NCI-H1105 (cell line): ENCODE measurements at places on chromosomes 11 and 22.

DNA sequence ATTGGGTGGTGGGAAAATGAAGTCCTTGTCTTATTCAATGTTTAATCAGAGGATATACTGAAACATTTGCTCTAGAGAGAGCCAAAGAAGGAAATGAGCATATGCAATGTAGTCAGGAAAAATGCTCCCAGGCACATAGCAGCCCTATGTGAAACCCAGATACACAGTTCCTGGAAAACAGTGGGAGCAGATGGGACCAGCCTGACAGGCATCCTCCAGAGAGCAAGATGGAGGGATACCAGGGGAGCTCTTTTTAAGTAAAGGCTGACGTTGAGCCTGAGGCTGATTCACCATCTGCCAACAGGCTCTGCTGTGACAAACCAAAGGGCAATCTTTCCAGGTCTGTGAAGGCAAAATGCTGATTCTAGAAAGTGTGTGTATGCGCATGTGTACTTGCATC lies 559.4 kb upstream of the KIRREL3 start:
- no peak for DNase-seq

- no peak for DNase-seq
Measured at GRCh38 chr11:117612177-117612576, 184.8 kb downstream of the DSCAML1 start.

GRCh38 chr22:32842486-32842885 lies 41.0 kb downstream of the TIMP3 start:
- no peak for DNase-seq

- DNase-seq, result no peak
Measured at GRCh38 chr11:29773656-29774264, 243.1 kb downstream of the KCNA4 start.

GRCh38 chr11:106471276-106471675 lies 393.8 kb downstream of the AASDHPPT start:
- DNase-seq, result no peak

DNA sequence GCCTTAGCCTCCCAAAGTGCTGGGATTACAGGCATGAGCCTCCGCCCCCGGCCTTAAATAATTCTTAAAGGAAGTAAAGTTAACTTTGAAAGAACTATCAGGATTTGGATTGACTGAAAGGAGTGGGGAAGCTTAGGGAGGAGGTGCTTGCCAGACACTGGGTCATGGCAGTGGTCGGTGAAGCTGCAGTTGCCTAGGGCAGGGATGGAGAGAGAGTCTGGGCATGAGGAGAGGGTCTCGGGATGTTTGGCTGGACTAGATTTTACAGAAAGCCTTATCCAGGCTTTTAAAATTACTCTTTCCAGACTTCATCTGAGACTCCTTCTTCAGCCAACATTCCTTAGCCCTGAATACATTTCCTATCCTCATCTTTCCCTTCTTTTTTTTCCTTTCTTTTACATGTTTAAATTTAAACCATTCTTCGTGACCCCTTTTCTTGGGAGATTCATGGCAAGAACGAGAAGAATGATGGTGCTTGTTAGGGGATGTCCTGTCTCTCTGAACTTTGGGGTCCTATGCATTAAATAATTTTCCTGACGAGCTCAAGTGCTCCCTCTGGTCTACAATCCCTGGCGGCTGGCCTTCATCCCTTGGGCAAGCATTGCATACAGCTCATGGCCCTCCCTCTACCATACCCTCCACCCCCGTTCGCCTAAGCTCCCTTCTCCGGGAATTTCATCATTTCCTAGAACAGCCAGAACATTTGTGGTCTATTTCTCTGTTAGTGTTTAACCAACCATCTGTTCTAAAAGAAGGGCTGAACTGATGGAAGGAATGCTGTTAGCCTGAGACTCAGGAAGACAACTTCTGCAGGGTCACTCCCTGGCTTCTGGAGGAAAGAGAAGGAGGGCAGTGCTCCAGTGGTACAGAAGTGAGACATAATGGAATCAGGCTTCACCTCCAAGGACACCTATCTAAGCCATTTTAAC lies at the start of gene NNMT:
NNMT (plus strand) TSS at position 724 of the 929 bp plus-strand sequence; CDS start at position 882, 158 bp downstream.
- no peak for DNase-seq

DNA sequence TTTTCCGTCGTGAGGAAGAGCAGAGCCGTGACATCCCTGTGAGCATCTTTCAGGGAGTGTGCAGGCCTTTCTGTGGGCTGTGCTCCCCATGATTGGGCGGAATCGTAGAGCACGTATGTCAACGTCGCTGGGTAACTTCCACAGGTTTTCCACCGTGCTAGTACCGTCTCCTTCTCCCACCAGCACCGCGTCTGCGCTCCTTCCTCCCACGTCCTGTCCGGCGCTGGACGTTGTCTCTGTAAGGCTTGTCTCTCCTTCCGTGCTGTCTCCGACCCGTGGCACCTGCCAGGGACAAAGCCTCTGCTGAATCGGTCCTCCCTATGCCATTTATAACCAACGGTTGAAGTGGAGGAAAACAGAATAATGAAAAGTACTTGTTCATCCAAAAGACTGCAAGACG lies 386.7 kb downstream of the BRD1 start:
- no peak for DNase-seq

GRCh38 chr11:95576146-95576845 lies 213.3 kb downstream of the FAM76B start:
- no peak for DNase-seq

DNA sequence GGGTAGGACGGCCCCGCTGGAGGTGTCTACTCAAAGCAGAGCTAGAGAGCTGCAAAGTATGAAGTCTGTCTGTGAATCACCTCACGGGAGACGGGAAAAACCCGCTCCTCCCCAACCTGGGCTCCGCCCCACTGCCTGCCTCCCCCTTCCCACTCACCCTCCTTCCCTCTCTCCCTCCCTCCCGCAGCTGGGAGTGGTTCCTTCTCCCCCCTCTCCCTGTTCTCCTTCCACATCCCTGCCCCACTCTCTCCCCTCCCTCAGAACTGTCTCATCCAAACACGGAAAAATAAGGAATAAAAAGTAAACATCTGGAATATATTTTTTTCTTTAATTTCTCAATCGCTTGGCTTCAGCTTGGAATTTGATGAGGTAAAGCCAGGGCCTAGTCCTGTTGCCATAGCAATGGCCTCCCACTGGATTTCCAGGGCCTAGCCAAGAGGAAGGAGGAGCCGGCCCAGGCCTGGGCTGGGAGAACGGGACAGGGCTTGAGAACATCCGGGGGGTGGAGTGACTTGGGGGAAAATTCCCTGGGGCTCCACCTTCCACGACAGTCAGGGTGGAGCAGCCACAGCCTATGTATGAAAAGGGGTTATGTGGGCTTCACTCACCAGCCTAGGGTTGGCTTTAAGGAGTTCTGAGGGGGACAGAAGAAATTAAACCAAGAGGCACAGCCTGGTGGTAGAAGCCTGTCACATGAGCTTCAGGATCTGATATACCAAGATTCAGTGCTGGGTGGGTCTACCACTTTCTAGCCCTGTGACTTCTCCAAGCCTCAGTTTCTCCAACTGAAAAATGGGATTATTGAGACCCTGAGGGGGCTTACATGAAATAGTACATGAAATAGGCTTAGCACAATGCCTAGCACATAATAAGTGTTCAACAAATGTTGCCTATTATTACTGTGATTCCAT lies 2.2 kb downstream of the TNKS1BP1 start:
- DNase-seq, result peak; percentile 5

GRCh38 chr11:128481135-128481534 lies 106.2 kb downstream of the ETS1 start:
- DNase-seq, result no peak

DNA sequence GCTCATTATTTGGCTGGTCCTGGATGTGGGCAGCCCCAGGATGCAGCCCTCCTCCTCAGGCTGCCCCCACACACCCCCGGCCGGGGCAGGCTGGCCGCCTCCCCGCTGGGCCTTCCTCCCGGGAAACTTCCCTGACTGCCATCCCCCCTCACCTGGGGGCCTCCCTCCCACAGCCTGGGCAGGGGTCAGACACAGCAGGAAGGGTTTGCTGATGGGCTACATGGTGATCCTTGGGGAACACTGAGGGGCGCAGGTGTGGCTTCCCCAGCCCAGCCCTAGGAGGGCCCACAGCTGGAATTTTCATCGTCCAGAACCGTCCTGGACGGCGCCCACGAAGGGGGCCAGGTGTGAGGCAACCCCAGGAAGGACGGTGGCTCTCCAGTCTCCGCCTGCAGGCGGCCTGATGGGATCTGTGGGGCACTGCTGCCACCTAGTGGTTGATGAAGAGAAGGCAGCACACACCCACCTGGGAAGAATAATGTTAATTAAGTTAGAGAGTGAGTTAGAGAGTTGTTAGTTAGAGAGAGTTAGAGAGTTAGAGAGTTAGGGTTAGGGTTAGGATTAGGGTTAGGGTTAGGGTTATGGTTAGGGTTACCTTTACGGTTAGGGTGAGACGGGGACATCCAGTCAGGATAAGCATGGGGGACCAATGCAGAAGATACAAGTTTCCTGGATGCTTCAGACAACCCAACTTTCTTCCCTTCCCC lies 75.9 kb upstream of the PRR5 start:
- peak; percentile 48 for DNase-seq

DNA sequence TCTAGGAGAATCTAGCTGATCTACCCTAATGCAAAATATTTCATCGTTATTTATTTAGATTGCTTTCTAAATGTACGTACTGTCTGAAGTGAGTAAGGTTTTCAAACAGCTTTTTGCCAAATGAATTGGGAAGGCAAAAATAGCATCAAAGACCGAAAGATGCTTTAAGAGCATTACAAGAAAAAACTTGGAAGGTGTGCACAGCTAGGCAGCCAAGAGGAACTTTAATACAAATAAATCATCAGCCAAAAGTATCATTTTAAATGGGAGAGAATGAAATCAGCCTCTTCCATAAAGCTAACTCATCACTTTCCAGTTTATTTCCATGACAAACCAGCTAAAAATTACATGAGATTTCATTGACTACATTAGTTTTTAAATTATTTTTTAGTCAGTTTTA lies 30.2 kb upstream of the CFAP300 start:
- DNase-seq, result no peak

GRCh38 chr22:45254388-45254787 lies 13.7 kb upstream of the KIAA0930 start:
- DNase-seq, result no peak

DNA sequence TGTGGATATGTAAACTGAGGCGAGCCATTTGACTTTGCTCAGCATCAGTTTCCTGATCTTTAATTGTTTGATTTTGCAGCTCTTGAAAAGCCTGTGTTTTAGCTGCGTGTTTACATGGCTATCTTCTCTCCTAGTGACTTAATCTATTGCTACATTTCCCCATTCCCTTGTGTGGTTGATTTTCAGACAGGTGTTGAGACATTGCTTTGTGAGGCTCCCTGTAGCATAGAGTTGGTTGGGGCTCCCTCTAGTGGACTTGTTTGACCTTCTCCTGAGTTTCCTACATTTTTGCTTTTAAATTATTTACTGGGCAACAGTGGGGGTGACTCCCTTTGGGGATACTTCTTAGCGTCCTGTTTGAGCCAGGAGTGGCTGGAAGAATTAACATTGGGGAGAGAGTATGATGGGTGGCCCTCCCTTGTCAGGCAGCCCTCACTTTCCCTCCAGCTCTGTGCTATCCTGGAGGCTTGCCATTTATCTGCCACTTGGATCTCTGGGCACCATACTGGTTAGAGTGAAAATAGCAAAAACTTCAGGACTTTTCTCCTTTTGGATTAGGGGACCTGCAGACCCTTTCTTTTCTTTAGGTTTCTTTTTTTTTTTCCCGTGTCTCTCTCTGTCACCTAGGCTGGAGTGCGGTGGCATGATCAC lies 9.2 kb upstream of the CBL start:
- DNase-seq, result peak; percentile 90

DNA sequence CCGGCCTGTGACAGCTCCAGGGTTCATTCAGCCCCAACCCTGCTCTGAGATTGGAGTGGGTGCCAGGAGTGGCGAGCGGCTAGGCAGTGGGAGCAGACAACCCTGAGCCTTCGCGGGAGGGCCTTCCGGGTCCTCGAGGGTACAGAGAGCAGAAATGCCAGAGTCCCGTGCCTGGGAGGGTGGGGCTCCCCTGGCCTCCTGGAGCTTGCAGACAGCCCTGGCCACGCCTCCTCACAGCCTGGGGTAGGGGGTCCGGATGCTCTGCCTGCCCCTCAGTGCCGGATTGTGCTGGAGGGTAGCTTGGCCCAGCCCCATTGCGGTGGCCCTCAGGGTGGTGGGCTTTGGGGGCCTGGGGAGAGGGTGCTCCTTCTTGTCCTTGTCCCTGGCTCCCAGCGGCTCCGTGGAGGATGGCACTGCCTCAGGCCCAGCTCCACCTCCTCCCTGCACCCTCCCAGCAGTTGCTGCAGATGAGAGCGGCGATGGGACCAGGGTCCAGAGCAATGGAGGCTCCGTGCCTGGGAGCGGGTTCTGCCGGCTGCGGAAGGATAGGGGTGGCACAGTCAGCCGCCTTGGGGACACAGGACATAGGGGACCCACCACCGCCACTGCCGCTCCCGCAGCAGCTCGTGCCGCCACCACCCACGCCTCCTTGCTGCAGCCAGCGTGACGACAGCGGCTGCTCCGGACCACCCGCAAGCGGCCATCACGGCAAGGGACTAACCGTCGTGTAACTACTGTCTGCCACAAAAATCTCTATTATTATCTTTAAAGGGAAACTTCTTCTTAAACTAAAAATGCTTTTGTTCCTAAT lies 34.9 kb upstream of the OR10G7 start:
- DNase-seq, result peak; percentile 27

DNA sequence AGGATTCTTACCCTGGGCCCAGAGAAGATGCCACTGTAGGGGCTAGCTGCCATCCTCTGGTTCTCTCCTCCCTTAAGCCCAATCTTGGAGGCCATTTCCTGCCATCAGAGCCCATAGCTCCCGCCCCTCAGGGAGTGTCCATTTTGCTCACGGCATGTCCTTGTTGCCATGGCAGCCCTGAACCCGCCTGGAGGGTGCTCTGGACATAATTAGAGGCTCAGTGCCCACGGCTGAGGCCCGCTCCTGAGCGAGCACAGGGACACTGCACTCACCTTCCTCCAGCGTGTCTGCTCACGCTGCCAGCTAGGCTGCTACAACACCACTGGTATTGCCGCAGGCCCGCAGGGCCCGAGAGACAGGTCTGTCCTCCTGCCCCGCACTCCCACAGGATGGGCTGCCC lies 11.1 kb upstream of the SUSD2 start:
- no peak for DNase-seq

DNA sequence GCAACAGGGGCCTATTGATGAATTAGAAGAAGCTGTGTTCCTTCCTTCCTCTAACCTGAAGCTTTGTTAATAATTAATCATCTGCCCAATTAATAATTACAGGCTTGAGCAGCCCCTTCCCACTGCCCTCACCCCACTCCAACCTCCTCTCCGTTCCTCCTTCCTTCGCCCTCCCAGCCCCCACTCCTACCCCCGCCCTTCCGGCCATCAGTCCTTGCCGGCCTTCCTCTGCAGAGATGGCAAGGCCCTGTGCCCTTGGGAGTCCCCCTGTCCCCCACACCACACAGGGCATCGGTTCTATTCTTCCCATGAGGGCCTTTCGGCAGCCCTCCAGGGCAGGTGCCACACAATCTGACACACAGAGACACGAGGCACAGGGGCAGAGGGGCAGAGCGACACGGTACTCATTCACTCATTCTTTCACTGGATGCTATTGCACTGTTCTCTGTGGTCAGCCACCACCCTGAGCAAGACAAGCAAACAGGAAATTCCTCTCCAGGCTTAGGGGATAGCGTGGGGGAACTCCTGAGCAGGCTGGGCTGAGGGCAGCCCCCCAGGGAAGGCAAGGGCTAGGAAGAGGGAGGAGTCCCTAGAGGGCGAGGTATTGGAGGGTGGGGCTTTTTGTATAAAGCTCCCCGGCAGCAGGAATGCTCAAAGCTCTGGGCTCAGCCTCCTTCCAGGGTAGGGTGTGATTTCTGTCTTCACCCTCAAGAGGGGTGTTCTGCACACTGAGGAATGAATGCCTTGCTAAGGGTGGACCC lies 14.7 kb downstream of the MGAT3 start:
- DNase-seq, result no peak

GRCh38 chr11:2581151-2581930 lies 118.5 kb downstream of the KCNQ1OT1 start:
- DNase-seq, result no peak
